ENCODE measurements at places on chromosomes 12 and 14.

DNA sequence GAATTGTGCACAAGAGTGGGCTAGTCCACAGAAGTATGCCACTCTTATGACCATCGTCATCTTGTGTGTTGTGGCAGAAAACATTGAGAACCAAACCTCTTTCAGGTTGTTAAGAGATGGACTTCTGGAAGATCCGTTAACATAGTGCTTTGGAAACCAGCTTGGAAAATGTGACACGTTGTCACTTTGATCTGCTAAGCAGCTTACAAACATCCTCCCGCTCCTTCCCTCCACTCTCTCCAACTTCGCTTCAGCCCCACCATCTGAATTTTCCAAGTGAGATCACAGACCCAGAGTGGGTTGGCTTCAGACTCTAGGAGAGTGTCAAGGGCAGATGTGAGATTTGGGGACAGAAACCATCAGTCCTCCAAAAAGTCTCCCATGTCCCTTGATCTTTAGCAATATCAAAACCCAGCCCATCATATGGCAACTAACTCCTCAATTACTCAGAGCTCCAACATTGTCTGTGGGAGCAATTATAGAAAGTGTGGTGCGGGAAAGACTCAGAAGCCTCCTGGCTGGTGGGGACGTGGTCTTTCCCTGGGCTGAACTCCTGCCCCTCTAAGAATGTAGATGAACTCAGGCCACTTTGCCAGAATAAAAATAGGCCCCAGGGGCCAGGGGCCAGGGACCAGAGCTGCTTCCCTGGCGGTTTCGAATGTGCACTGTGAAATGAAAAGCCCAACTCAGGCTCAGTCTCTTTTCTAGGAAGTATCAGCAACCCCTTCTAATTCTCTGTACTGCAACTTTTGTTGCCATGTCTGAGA, 129.5 kb downstream of the SLC38A6 start:
- no peak for DNase-seq

GRCh38 chr12:59980476-59980875, 384.6 kb downstream of the SLC16A7 start:
- DNase-seq: peak; percentile 9

DNA sequence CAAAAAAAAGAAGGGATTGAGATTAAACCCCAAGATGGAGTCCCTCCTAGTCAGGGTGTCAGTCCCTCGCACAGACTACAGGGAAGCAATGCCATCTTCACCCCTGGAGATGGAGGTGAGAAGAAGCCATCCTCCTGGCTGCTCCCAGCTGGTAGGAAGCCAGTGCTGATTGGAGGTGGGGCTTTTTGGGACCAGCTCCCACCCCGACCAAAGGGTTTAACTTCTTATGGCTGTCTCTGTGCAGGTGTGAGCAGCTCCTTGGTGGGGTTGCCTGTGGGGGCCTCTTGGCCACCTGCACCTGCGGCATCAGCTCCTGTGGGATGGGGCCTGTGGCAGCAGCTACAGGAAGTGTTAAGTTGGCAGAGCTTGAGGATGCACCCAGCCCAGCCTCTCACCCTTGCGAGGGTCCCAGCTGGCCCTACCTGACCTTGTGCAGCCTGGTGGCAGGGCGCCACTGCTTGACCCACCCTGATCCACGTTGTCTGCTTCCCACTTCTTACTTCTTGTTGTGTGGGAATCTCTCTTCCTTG, 3.8 kb upstream of the KRT86 start:
- no peak for DNase-seq

GRCh38 chr14:70317969-70318634, 41.4 kb downstream of the COX16 start:
- DNase-seq: peak; percentile 64

DNA sequence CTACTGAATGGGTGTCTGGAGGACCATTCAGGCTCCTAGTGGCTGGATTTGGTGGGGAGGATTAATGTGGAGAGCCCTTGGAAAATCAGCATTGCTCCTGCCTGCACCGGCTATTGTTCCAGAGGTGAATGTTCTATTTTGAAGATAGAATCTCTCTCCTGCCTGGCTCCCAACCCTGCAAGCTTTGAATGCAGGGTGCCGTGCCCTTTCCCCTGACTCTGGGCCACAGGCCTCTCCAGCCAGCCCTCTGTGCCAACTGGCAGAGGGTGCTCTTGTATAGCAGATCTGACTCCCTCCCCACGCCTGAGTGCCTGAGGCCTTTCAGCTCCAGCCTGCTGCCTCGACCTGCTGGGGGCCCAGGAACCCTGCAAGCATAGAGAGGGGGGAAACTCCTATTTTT, 106.8 kb downstream of the TMEM260 start:
- no peak for DNase-seq

- no peak for DNase-seq
Observed at GRCh38 chr12:130205495-130205894, 43.2 kb downstream of the FZD10 start.

DNA sequence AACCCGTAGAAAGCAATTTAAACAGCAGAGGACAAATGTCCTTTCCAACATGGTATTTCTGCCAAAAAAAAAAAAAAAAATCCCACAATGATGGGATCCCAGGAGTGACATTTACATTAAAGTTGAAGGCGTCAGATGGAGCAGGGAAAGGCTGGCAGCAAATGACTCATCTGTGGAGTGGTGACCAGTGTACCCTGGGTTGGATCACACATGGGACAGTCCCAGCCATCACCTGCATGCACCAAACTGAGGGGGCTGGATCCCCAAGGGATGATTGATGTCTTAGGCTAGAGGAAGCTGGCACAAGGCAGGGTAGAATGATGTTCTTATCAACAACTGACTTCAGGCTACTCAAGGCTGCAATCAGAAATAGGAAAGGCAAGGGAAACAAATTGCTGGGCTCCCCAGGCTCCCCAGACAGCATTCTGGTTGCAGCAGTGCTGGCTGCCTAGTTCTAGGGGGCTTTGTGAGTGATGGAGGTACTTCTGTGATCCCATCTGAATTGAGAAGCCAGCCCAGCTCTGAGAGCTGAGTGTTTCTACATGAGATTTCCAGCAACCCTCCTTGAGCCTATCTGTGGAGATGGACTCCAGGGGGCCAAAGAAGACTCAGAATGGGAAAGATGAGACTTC, 117.9 kb downstream of the DPF3 start:
- no peak for DNase-seq

DNA sequence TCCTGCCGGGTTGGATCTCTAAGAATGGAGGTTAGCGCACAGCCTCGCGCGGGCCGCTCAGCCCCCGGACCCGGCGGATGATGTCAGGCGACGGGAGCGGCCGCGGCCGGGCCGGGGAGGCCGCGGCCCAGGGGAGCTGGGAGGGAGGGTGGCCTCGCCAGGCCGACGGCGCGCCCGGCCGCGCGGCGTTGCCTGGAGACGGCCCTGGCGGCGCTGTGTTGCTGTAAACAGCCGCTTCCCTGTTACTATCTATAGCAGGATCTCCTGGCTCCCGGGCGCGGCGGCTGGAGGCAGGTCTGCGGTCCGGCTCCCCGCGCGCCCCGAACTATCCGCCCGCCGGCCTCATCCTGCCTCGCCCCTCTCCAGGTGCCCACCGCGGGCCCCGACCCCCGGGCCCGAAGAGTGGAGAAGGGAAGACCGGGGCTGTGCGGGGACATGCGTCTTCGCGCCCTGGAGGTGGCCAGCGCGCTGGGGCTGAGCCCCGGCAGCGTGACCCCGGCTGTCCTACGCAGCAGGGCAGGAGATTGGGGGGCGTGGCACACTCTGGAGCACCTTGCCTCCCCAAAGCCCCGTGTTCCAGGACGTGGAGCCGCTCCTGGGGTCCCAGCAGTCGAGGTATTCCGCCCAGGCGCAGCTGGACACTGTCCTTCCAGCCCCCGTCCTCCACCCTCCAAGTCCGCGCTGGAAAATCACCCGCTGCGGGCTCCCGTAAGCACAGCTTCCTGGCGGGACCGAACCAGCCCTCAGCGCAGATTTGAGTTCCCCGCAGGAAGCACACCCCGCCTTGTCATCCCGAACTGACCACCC, 1.4 kb upstream of the FOS start:
- DNase-seq: peak; percentile 80

- peak; percentile 67 for DNase-seq
Observed at GRCh38 chr14:105045710-105046326, 19.4 kb downstream of the GPR132 start.

GRCh38 chr12:57261428-57261865, 10.5 kb upstream of the STAC3 start:
- no peak for DNase-seq

DNA sequence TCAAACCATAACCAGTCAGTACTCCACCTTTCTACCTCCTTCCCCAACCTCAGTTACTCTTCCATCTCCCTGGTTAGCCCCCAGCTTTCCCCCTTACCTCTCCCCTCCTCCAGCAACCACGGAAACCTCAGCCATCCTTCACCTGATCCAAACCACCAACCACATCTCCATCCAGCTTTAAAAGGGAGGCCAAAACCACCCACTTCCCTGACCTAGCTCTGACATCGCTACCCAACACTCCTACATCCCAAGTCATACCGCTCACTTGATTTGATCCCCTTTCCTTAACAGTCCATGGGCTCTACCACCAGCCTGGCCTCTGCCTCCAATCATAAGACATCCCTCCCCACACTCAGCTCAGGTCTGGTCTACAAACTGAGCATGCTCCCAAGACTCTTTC, 1.5 kb downstream of the RAB35 start:
- DNase-seq: no peak

DNA sequence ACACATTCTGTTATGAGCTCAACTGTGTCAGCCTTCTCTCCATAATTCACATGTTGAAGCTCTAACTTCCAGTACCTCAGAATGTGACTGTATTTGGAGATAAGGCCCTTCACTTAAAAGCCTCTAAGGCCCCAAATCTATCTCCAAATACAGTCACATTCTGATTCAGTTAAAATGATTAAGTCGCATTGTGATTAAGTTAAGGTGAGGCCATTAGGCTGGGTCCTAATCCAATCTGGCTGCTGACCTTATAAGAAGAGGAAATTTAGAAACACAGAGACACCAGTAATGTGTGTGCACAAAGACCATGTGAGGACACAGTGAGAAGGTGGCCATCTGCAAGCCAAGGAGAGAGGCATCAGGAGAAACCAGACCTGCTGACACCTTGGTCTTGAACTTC, 141.6 kb downstream of the GXYLT1 start:
- no peak for DNase-seq

DNA sequence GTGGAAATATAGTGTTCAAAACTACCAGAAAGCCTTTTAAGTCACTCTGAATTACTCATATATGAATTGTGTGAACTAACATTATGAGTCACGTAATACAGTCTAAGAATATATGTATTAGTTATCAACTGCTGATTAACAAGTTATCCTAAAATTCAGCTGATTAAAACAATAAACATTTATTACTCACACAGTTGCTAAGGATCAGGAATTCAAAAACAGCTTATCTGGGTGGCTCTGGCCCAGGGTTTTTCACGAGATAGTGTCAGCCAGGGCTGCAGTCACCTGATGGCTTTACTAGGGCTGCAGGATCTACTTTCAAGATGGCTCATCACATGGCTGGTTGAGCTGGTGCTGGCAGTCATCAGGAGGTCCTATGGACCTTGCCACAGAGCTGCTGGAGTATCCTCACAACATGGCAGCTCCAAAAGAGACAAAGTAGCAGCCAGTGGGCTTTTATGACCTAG, 36.5 kb downstream of the CORO1C start:
- peak; percentile 35 for DNase-seq

DNA sequence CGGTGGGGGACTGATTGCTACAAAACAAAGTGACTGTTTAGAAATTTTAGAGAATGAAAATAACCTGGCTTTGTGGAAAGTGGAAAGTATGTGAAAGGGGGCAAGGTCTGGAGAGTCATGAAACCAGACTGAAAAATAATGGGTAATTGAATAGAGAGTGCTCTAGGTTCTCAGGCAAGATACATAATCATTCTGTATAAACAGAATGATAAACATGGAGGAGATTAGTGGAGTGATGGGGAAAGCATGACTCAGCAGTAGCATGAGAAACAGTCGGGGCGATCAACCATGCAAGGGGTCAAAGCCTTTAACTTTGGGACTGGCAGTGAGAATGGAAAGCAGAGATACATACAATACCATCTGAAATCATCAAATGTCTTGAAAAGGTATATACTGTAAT, 332.5 kb downstream of the CCER1 start:
- peak; percentile 34 for DNase-seq

DNA sequence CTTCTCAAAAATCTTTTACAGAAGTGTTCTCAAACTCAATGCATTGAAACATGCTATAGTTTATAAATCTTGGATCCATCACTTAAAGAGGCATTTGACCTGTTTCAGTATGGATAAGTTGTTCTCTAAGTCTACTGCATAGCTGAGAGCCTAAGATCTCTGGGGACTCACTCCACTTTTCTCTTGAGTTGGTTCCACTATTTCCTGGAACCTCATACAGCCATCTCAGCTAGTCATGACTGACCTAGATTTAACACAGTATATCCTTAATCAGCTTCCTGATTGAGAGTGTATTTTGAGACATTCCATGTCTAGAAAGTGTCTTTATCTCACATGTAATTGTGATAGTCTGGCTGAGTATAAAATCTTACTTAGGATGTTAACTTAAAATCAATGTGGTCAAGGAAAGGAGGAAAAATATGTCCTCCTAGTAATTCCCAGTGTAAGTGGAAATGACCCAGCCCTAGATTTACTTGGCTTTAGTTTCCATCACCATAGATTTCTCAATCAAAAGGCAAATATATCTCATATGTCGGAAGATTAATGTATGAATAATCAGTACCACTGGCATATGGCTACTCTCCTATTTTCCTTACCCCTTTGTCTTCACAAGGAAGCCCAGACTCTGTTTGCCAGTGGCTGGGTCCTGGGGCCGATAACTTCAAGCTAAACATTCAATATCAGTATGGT, 61.9 kb downstream of the KICS2 start:
- DNase-seq: no peak

- no peak for DNase-seq
Observed at GRCh38 chr14:97336179-97336578, 539.0 kb downstream of the VRK1 start.

DNA sequence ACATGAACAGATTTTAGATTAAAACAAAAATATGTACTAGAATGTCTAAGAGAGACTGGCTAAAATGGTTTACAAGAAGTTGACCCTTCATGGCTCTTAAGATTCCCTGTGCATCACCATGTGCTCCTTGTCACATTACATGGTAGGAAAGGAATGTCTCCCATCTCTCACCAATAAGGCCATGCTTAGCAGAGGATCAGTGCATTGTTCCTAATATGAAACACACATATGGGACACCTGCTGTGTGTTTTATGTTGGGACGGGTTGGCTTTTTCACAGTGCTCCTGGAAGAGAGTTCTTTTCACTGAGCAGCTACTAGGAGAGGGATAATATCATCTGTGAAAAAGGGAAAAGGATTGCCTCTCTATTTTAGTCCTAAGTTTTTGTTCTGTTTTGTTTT, 9.6 kb downstream of the PFKM start:
- DNase-seq: no peak

DNA sequence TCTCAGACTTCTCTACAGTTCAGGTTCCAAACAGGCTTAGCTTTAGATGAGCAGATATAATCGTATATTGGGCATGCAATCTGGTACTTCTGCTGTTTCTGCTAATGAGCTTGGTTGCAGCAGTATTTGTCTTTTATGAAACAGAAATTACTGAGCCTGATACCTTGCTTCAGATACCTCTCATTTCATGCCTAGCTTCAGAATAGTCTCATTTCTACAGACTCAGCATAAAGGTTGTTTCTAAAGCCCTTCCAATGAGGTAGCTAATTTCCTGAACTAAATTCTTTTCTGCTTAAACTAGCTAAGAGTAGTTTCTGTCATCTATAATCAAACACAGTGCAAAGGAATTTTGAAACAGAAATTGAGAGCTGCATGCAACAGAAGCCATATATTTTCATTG, 275.0 kb upstream of the KITLG start:
- no peak for DNase-seq

- DNase-seq: peak; percentile 38
Observed at GRCh38 chr12:109738878-109739665, 25.4 kb downstream of the FAM222A start.

GRCh38 chr14:91219517-91220389, 24.8 kb downstream of the GPR68 start:
- DNase-seq: no peak

- DNase-seq: no peak
Observed at GRCh38 chr12:110079477-110080400, 31.4 kb upstream of the C12orf76 start.
